ENCODE measurements at places on chromosomes 6 and 20.

GRCh38 chr20:419556-420165 is 11.6 kb downstream of the RBCK1 start:
- DNase-seq, result no peak

- DNase-seq, result no peak
Measured at GRCh38 chr6:46961711-46962110, 40.0 kb upstream of the ADGRF5 start.

- no peak for DNase-seq
Measured at GRCh38 chr6:127026247-127026646, 92.2 kb upstream of the RSPO3 start.

DNA sequence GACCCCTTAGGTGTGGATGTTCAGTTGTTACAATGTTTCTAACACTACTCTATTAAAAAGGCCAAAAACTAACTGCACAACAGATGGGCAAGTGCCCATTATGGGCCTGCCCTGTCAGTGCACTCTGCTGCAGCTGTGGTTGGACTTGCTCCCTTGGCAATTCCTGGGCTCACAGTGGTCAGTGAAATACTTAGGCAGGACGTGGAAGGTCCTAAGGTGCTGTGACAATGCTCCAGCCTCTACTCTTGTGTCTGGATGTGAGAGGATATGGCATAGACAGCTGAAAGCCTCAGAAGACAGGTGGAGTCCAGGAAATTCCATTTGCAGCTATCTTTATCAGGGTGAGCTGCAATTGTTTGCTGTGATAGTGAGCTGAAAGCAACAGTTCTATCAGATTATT is 136.5 kb upstream of the OLIG3 start:
- no peak for DNase-seq

GRCh38 chr20:52160621-52161204 is 30.9 kb downstream of the ZFP64 start:
- DNase-seq, result no peak

DNA sequence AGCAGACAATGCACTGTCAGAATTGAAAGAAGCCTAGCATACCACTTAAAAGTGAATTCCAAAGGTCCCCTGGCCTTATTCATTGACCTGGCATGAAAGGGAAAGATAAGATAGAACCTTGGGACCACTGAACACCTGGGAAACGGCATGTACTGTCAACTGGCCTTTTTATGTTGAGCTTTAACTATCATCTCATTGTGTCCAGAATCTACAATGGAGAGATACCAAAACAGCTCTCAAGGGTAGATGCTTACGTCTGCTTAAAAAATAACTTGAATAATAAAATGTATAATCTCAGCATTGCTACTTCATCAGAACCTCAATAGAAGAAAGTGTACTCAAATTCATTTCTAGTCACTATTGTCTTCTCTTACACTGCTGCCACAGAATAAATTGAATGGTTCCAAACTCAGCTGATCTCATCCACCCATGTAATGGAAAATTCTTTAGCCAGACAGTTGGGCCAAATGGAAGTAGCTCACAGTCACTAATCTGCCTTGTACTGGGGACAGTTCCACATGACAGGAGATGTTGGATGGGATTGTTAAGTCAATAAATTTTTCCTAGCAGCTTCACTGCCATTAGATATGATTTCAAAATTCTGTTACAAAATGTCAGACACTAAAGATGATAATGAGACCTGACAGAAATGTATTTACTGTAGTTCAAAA is 93.8 kb downstream of the MLIP start:
- DNase-seq, result no peak

DNA sequence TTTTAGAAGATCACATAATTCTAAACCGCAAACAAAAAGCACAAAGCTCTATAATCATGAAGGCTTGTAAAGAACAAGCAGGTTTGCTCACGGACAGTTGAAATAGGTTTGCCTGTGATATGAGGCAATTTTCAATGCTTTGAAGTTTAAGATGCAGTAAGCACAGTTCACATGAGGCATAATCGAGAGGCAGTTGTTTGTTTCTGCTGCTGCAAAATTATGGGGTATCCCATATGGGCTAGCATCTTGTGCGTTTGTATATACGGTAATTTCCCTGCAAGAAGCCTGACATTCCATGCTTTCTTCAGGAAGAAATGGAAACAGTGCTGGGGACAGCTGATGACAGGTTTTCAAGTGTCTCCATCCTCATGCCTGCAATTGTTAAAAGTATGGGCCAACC is 94.6 kb upstream of the MC3R start:
- no peak for DNase-seq

DNA sequence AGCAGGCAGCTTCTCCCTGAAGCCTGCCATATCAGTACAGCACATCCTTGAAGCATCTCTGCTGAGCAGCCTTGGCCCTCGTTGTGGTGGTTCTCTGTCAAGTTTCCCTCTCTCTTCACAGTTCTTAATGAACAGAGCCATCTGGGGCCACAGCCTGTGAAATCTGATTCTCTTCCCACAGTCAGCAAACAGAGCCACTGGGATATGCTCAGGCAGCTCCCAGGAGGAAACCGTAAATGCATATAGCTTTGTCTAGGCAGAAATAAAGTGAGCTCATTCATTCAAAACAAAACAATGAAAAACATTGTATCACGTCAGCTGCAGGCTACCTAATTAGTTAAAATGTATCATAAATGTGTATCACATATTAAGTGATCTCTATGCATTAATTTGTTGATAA is 80.3 kb downstream of the TBC1D7 start:
- no peak for DNase-seq

DNA sequence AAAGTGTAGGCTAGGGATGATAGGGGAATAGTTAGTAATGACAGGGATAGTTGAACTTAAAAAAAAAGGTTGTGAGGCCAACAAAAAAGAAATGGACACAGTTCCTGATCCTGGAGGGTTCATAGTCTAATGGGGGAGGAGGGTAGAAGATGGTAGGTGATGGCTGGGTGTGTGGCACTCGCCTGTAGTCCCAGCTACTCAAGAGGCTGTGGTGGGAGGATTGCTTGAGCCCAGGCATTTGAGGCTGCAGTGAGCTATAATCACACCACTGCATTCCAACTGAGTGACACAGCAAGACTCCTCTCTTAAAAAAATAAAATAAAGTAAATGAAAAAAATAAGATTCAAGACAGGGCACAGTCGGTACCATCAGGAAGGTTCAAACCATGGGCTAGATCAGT is 2.4 kb upstream of the MICB start:
- DNase-seq, result no peak

- no peak for DNase-seq
Measured at GRCh38 chr20:13736436-13737191, 48.1 kb downstream of the ESF1 start.

DNA sequence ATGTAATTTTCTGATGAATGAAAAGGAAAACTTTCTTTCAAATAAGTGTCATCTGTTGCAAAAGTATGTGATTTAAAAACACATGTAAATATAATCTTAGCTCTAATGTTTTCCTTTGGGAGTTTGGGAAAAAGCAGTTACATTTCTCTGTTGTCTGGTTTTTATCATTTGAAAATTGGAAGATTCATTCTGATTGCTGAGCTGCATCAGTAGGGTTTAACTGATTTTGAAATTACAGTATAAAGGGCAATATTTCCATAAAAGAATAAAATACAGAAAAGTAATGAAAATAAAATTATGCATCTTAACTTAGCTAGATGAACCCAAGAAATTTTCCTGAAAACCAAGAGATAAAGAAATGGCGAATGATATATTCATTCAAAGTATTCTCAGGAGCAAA is 57.8 kb downstream of the MAP7 start:
- no peak for DNase-seq

GRCh38 chr20:57650756-57651483 is 30.7 kb upstream of the ZBP1 start:
- no peak for DNase-seq

GRCh38 chr20:11366660-11367059 is 551.0 kb upstream of the BTBD3 start:
- DNase-seq, result no peak

DNA sequence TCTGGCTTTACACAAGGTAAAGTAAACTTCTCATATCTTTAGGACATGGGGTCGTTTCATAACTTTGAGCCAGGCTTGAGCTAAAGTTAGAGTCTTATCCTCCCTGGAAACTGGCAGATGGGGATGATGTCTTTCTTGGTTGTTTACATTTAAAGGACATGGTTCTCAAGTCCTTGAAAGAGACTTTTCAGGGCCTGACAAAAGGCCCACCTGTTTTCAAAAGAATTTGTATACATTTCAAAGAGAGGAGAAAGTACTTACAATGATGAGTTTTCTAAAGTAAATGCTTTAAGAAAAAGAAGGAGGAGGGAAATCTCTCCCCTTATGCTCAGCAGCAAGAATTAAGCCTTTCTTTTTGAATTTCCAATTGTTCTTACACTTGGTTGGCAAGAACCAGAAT is 45.7 kb upstream of the TINAG start:
- DNase-seq, result no peak

DNA sequence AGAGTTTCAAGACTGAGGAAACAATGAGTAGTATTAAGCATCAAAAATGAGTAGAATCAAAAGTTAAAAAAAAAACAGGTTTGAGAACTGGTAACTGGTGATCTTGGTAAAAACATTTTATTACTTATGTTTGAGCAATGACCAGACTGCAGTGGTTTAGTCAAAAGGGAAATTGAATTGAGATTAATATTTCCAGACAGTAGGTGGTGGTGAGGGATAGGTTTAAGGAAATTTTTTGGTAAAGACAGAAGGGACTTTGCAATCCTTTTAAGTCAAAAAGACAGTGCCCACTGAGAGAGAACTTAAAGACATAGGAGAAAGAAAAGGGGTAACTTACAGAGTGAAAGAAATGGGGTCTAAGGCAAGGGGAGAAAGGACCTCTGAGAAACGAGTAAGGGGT is 156.9 kb downstream of the ASCC3 start:
- no peak for DNase-seq

DNA sequence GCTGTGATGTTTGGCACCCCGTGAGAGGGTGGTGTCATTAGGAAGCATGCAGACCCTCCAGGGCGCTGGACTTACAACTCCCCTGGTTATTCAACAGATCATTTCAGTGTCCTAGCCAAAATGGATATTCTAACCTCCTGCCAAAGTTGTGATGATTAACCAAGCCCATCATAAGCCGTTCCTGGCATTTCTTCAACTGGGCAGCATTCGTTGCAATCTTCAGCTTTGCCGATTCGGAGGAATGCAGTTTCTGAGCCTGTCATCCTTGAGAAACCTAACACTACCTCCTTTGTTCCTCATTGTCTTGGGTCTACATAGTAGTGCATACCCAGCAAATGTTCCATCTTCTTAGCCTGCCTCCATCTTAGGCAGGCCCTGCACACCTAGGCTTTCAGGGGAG is 79.2 kb upstream of the MAP3K4 start:
- DNase-seq, result no peak

DNA sequence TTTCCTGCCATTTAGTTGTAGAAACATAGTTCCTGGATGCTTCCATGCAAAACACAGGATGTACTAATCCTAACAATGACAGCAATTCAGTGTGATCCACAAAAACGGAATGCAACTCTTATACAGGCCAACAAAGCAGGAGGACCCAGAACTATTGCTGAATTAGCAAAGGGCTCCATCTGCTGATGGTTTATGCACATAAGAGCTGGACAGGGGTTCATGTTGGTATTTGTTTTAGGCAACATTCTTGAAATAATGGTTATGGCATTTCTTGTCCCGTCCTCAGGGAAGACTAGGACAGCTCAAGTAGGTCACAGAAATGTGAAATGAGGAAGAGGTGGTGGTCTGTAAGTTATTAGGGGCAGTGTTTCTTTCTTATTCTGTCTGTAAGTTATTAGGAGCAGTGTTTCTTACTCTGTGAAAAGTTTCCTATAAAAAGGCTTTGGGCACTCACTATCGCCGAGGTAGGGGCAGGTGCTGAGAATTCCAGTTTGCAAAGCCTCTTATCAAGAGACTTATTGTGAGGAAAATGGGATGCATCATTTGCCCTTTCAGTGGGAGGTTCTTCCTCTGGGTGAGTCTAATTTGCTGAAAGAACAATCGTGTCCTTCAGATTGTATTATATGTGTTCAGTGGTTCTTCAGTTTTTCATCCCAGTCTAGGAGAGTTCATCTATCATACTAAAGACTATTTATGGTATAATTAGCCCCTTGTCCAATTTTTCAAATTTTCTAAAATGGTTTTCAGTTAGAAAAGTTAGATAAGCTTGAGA is 171.1 kb downstream of the MCHR2 start:
- DNase-seq, result no peak

DNA sequence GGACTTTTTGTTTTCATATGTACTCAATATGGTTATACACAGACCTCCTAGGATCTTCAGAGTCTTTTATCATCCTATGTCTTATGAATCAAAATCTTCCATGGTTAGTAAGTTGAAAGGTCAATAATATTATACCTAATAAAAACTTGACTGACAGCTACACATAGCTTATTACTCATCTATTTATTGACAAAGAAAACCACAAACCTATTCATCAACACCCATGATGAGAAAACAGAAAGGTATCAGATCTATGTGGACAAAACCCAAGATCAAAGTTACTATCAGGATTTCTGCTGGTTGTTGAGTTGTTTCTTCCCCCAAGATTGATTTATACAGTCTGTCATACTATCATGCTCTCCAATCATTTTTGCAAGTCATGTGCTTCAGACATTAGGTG is 460.1 kb upstream of the MANEA start:
- DNase-seq, result no peak

DNA sequence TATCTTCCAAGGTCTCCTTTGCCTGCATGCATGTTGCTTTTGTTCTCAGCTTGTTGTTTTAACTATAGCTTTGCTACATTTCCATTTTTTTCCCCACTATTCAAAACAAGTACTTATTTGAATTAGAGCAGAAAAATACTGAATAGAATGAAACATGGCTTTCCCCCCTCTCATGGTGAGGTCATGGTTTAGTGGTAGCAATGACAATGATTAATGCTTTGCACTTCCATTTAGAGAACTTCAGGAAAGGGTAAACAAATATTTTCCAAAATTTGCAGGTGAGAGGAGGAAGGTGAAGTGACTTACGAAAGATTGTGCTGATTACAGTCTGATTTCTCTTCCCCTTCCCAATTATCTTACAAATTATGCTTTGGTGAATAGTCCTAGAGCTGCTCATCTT is 47.8 kb upstream of the TRAF3IP2 start:
- DNase-seq, result no peak

DNA sequence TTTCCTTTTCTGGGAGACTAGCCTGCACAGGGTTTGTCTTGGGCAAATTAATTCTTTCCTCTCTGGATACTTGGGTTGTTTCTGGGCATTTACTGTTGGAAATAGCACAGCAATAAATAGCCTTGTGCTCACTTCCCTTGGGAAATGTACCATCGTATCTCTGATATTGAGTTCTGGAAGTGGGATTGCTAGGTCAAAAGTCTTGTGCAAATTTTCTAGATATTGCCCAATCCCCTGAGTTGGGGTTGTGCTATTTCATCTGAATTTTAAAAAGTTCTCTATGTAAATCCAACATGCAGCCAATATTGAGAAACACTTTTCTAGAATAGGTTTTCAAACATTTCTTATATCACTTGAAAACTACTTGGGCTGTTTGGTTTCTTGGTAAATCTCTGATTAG is 64.0 kb upstream of the ELOVL5 start:
- no peak for DNase-seq

GRCh38 chr20:48538058-48538825 is 289.6 kb downstream of the PREX1 start:
- DNase-seq, result no peak

- no peak for DNase-seq
Measured at GRCh38 chr6:27288136-27289044, 23.7 kb downstream of the POM121L2 start.

GRCh38 chr6:117307655-117308054 is 42.3 kb downstream of the VGLL2 start:
- DNase-seq, result no peak

Measured in activated CD4-positive, CD25-positive, alpha-beta regulatory T cell (primary cell).